Karpas-422 (cell line): ENCODE measurements at places on chromosomes 4 and X.

DNA sequence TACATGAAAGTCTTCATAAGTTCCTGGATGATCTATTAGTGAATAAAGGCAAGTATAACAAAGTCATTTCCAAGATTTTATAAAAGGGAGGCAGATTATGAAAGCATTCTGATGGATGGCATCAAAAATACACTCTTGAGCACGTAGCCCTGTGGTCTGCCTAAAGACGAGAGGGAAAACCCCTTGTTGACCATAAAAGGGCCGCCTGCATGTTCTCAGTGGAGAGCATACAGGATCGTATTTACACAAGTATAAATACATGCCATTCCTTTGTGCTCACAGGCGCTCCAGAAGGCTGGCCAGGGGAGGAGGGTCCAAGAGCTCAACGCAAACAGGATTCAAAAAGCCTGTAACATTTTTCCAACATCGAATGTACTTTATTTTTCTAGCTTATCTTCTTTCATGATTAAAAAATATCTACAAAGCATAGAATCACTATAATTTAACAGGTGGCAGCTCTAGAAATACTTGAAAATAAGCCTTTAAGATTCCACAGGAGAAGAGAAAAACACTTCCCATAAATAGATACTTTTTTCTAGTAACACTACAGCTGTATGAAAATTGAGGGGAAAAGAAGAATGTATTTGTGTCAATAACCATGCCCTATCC is 29.6 kb downstream of the PDGFC start:
- no peak for DNase-seq

GRCh38 chr4:184471881-184472613 is 2.3 kb downstream of the IRF2 start:
- DNase-seq: peak; percentile 69

GRCh38 chr4:78638337-78639172 is 87.0 kb downstream of the ANXA3 start:
- DNase-seq: no peak

DNA sequence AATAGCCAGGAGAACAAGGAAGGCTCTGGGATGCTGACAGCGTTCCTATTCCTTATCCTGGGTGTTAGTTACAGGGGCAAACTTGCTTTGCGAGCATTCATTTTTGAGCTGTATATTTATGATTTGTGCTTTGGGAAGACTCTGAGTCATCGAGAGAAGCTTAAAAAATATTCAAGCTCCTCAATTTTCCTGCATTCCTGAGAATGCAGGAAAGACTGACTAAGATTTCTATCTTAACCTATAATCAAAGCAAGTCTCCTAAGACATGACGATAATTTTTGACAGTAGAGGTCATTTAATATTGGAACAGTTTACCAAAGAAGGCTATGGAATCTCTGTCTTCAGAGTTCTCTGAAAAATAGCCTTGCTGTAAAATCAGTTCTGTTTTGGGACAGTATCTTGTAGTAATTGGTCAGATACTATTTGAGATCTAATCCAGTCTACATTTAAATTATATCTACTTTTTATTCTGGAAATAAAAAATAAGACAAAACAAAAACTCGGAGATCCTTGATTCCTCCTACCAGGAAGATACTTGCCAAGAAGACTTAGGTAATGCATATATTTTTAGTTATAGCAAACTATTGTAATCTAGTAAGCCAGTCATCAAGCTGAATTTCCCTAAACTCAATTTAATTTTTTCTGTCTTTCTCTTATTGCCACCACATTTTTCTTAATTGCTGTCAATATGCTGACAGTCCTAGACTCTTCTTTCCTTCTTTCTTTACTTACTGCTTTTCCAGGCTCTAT is 31.7 kb downstream of the BBS12 start:
- no peak for DNase-seq

GRCh38 chr4:168522356-168522755 is 25.5 kb downstream of the PALLD start:
- DNase-seq: no peak

GRCh38 chrX:25599061-25599460 is 539.1 kb upstream of the MAGEB18 start:
- no peak for DNase-seq

DNA sequence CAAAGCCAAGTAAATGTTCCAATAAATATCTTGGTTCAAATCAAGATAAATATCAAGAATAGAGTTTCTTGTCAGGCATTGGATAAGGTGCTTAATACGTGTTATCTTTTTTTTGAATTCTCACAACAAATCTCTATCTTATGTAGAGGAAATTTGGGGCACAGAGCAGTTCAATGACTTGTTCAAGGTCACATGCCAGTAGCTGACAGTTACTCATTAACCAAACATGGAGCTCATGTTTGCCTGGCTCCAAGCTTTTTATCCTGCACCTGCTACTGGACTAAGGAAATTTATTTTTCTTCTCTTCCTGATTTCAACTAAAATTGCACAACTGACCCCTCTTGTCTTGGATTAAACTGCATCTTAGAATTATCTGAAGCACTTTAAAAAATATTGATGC is 76.3 kb downstream of the ATP10D start:
- DNase-seq: no peak

- DNase-seq: no peak
Observed at GRCh38 chrX:3771766-3772165, 58.3 kb upstream of the PRKX start.

DNA sequence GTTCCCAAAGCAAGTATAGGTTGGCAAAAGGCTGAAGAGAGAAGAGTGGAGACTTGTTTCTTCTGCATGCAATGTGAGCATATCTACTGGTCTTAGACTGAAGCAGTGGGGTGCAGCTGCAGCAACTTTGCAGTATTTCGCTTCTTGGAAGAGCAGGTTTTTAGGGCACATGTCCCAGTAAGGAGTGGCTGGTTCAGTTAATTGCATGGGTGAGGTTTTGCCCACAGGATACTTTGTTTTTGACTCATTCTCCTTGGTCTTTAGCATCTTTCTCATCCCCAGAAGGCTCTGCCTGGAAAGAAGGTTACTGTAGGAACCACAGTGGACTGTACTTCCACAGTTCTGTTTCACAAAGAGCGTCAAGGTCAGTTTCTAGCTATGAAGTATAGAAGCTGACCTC is 68.0 kb upstream of the NR3C2 start:
- no peak for DNase-seq

DNA sequence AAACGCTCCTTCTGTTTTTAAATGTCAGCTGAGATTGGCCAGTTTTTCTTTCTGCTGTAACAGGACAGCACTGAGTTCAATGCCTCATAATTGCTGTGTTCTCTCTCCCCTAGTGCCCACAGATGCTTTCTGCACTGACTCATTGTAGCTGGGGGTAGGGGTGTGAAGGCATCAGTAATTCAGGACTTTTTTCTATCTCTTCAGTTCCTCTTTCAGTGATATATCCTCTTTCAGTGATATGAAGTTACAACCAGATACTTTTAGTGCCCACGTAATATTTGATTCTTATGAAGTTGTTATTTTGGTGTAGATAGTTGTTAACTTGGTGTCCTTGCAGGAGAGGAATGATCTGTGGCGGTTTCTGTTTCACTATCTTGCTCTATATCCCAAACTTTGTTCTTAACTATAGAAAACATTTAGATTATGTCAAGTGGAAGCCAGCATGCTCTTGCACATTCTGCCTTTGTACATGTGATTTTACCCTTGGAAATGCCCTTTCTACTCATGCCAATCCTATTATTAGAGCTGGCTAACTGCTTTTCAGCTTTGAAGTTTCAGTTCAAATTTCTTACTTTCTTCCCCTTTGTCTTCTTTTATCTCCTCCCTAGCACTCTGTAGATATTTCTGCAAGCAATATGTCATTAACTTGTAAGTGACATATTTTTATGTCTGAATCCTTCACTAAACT is 1258.4 kb downstream of the FAM133A start:
- no peak for DNase-seq

DNA sequence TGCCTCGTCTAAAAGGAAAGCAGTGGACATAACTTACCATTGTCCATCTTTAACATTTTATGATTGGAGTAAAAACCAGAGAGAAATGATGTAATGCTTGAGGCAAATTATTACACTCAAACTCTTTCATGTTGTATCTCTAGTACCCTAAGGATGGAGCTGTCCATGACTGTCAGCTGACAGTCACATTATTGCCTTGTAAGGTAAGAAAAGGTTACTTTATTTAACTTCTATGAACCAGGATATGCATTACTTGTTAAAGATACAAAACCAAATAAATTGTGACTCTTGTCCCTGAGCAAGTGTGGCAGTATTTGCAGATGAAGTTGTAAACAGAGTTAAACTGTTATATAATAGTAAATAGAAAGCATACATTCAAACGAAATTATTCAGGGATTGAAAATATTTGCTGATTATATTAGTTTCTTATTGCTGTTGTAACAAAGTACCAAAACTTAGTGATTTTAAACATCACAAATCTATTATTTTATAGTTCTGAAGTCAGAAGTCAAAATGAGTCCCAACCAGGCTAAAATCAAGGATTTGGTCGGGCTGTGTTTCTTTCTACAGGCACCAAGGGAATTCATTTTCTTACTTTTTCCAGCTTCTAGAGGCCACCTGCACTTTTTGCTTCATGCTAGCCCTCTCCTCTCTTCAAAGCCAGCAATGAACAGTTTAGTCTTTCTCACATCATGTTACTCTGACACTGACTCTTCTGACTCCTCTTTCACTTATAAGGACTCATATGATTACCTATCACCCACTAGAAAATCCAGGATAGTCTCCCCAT is 113.8 kb downstream of the CEP44 start:
- DNase-seq: no peak

GRCh38 chr4:47238667-47239066 is 207.3 kb downstream of the GABRB1 start:
- no peak for DNase-seq

DNA sequence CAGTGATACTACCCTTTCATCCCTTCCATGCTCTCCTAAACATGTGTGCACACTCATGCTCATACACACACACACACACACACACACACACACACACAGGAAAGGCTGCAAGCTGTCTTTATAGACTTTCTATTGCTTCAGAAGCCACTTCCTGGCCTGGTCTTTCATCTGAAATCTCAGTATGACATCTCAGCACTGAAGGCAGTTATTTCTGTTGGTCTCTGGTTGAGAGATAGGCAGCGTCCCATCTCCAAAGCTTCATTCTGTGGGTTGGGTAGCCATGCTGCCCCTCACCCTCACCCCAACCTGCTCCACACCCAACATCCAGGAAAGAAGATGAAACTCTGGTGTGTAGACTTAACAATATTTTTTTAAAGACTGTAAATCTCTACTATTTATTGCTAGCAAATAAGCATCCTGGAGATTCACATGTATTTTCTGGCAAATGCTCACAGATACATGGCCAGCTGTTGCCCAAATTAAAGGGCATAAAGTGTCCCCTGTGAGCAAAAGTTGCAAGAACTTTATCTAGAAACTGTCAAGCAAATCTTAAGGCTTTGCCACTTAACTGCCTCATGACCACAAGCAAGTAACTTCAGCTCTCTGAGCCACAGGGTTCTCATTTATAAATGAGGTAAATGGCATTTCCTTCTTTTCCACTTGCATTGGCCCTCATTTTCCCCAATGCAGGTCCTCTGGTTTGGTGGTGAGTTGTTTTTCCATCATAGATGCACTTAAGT is 189.8 kb upstream of the AFF2 start:
- DNase-seq: peak; percentile 72

GRCh38 chr4:36574816-36575215 is 293.4 kb downstream of the DTHD1 start:
- no peak for DNase-seq

DNA sequence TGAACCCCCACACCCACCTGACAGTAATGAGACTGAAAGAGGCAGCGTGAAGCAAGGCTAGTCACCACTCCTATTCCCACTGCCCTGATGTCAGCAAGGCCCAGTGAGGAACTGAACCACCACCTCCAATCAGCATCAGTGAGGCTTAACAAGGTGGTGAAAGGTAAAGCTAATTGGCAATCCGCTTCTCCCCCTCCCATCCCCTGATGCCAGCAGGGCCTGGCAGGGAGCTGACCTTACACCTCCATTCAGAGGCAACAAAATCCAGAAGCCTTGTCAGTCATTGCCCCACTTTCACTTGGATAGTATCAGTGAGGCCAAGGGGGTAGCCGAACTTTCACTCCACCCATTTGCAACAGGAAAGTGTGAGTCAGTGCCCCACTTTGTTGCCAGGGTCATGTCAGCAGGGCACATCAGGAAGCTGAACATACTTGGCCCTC is 60.8 kb downstream of the AWAT2 start:
- no peak for DNase-seq

GRCh38 chrX:85111347-85111746 is 107.7 kb downstream of the APOOL start:
- DNase-seq: peak; percentile 60

- no peak for DNase-seq
Observed at GRCh38 chrX:32966821-32967355, 244.5 kb downstream of the DMD start.

GRCh38 chrX:10016519-10017132 is 49.5 kb downstream of the CLDN34 start:
- DNase-seq: no peak
